Stimulated activated naive CD4-positive, alpha-beta T cell treated with Interleukin-2 at 50 U/mL for 16 hours (primary cell): ENCODE measurements at places on chromosomes 13 and 19.

GRCh38 chr13:107066355-107066754 lies 498.4 kb upstream of the ARGLU1 start:
- DNase-seq = no peak

DNA sequence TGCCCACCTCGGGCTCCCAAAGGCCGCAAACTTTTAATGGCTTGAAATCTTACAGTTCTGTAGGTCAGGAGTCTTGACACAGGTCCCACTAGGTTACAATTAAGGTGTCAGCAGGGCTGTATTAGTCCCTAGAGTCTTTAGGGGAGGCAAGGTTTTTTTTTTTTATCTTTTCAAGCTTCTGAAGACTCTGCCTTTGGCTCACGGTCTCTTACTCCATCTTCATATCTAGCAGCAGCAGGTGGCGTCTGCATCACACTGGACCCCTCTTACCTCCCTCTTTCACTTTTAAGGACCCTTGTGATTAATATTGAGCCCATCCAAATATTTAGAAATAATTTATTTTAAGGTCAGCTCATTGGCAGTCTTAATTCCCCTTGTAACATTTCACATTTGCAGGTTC lies 11.6 kb downstream of the MIR17HG start:
- no peak for DNase-seq

GRCh38 chr19:11113140-11113708 lies 24.0 kb downstream of the LDLR start:
- no peak for DNase-seq

DNA sequence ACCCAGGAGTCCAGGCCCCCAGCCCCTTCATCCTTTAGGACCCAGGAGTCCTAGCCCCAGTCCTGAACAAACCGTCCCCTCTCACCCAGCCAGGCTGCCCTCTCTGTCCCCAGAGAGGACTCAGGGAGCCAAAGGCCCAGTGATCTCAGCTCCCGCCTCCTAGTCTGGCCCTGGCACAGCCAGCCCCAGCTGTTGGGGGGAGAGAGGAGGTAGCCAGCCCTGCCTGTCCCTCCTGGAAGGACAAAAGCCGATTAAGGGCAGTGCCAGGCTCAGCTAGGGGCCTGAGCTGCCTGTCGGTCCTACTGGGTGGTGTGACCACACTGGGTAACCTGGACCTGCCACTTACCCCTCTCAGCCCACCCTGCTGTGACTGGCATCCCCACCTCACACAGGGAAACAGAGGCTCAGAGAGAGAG lies 14.5 kb downstream of the LIPE start:
- no peak for DNase-seq

GRCh38 chr19:18987456-18987855 lies 45.9 kb downstream of the SUGP2 start:
- DNase-seq = no peak

- no peak for DNase-seq
Measured at GRCh38 chr13:49320975-49321374, 73.2 kb downstream of the CDADC1 start.

DNA sequence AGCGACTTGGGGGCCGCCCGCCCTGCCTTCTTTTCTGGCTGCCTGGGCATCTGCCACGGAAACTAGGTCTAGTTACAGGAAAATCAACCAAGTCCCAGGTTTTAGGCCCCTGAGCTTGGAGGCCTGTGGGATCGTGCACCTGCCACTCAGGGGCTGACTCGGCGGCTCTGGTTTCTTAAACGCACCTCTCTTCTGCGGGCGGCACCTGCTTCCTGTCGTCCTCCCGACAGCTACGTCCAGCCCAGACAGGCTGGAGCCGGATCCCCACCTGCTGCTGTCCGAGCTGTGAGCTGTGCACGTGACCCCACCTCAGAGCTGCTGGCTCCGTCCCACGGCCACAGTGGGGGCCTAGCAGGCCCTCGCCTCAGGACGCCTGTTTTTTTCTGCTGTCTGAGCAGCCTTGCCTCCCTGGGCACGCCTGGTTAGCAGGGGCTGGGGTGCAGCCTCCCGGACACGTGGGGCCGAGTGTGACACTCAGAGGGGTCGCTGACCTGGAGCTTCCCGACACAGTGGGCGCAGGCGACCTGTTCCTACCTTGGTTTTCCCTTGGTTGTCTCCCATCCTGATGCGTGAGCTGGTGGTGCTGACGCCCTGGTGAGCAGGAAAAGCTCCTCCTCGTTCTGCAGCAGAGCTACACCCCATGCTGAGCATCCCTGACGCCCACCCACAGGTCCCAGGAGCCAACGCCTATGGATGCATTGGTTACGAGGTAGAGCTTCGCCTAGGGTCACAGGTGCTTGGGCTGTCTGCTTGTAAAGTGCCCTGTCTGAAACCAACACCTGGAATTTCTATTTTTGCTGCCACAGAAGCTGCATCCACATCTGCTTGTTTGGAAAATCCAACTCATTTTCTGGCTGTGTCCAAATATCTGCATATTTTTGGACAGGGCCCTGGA lies 17.5 kb downstream of the TMEM255B start:
- no peak for DNase-seq

DNA sequence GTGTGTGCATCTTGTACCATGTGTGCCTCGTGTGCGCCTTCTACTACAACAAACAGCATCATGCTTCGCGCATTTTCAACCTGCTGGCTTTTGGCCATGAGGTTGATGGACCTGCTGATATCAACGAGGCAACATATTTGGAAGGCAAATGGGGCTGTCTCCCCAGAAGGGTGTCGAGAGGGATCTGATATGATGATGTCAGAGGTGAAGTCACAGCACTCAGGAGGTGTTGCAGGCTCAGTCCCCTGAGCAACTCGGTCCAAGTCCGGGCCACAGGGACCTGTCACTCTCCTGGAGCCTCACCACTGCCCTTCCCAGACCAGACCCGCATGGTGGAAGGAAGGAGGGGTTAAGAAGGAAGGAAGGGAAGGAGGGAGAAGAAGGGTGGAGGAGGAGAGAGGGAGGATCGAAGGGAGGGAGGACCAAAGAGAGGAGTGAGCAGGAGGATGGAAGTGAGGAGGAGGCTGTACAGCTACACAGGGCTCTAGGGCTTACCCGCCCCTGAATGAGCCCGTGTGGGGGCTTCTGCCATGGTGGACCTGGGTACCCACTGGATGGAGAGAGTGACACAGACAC lies 6.7 kb upstream of the C13orf46 start:
- DNase-seq = no peak

- no peak for DNase-seq
Measured at GRCh38 chr19:37218592-37218935, 550 bp downstream of the ZNF383 start.

- DNase-seq = no peak
Measured at GRCh38 chr13:113491418-113491883, 940 bp upstream of the DCUN1D2 start.

DNA sequence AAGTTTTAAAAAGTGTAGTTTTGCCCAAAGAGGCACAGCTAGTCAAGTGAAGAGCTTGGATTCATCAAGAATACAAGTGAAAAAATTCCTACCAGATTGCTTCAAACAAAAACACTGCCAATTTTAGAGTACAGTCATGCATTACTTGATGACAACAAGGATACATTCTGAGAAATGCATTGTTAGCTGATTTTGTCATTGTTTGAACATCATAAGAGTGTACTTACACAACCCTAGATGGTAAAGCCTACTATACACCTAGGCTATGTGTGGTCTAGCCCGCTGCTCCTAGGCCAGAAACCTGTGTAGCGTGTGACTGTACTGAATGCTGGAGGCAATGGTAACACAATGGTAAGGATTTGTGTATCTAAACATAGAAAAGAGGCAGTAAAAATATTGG lies 41.1 kb downstream of the TMTC4 start:
- no peak for DNase-seq

DNA sequence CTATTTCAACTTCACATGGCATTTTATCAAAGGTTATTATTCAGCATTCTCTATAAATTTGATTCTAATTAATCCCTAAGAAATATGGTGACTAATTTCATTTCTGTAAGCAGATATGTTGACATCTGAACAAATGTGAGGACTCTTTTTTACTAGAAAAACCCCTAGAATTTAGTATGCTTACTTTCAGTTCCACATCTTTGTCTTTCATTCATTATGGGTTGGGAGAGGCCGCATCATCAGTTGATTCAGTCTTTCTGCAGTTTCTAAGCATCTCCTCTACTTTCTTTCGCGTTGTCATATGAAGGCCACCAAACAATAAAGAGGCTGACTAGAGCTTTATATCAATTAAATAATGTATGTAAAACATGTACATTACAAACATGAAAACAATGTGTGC lies 55.4 kb upstream of the MTIF3 start:
- no peak for DNase-seq

GRCh38 chr13:43316946-43317353 lies 293.6 kb downstream of the DNAJC15 start:
- DNase-seq = no peak

- no peak for DNase-seq
Measured at GRCh38 chr19:49679771-49680413, 2.8 kb downstream of the PRMT1 start.

DNA sequence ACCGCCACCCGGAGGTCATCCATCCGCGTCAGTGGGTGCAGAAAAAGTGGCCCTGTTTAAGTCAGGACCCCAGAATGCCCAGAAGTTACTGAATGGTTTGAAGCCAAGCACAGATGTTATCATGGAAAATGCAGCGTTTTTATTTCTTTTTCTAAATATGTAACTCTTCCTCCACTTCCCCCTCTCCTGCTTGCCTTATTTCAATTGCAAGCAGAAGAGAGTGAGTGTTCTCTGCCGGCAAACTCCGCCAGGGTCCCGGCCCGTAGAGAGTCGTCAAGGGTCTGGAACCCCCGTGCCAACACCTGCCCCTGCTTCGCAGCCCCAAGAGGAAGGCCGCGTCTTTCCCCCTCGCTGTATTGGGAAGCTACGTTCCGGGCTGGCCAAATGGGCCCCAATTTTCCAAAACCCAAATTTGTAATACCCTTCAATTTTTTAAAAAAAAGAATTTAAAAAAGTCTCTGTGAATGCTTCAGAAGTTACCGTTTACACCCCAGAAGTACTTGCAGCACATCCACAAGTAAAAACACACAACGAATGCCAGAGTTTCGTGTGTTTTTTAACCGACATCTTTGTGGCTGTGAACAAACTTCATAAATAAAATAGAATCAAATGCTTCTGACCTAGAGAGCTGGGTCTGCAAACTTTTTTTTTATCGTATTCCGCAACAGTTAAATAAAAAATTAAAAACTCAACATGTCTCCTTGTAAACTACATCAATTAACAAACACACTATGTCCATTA lies 712 bp upstream of the PDX1 start:
- no peak for DNase-seq

DNA sequence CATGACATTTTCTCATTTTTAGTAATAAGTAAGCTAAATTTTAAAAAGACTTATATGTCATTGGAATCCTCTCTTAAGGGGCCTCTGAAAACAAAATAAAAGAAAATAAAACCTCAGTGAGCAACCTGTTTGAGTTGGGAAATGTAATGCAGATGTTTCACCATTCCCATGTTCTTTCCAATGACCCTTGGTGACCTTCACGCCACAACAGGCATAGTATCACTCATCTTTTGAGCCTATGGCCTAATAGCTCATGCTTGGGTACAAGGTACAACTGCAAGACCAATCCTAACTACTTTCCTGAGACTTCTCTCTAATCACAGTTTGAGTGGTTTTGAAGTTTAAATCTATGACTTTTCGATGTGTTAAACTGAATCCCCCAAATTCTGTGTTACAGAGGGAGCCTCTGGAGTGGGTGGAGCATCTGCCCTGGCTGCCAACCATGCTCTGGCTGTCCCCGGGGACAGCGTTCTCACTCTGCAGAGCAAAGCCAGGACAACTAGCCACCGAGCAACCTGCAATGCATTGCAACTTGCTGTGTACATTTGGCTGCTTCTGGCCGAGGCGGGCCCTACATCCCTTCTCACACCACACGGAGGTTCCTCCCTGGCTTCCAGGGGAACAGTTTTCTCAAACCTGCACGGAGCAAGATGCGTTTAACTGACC lies 307.9 kb upstream of the MAB21L1 start:
- DNase-seq = no peak
